ENCODE measurements at places on chromosomes 13 and 19.

- DNase-seq: no peak
Measured at GRCh38 chr13:35163674-35164073, 221.6 kb downstream of the NBEA start.

GRCh38 chr13:32022311-32022710 lies 9.3 kb upstream of the FRY start:
- DNase-seq: no peak

GRCh38 chr19:41934849-41935374 lies 6.7 kb upstream of the ERFL start:
- DNase-seq: no peak

DNA sequence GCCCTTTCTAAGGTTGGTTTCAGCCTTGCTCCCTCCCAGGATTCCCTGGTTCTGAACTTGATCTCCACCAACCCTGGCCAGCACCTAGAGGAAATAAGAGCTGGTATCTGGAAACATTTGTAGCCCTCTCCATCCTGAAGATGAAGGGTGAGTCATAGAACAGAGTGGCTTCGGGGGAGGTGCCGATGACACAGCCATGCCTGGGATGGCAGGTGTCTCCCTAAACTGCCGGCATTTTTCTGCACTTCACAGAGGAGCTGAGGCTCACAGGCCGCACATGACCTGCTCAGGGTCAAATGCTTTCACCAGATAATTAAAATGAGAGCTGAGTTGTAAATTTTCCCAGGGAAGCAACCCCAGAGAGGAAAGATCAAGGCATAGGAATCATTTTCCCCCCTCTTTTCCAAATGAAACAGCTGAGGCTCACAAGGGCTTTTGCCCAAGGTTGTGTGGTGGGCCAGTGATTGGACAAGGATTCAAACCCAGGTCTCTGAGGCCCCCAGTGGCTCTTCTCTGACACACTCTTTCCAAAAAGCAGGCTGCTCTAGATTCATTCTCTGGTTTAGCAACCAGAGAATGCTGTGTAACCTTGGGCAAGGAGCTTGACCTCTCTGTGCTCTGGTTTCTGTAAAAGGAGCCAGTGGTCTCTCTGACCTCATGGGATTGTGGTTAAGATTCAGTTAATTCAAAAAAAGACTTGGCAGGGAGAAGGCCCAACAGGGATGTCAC lies 1.2 kb upstream of the SLC25A42 start:
- no peak for DNase-seq

GRCh38 chr19:41785653-41786052 lies 10.7 kb upstream of the CEACAM3 start:
- no peak for DNase-seq

DNA sequence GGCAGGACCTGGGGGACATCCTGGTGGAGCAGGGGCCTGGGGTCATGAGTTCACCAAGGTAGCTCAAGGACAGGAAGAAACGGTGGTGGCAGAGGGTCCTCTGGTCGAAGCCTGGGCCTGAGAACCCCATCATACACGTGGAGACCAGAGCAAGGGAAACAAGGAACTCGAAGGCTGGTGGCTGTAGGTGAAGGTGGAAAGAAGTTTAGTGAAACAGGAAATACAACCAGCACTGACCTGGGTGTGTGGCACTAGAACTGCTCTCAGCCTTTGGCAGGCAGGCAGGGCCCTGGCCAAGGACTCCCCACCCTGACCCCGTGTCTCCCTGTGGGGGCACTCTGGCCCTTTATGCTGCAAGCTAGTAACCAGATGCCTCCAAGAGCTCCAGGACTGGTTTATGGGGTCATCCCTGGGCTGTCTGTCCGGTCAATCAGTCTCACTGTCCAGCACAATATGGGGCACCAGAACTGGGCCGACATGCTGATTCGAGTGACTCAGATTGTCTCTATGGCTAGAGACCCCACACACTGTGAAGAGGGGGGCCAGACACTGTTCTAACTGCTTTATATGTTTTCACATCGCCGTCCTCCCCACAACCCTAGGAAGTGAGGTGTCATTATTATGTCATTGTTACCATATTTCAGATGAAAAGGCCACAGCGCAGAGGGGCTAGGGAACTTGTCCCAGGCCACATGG lies 3.8 kb downstream of the COX6B2 start:
- DNase-seq: no peak

GRCh38 chr13:99022941-99023340 lies 45.1 kb upstream of the DOCK9 start:
- no peak for DNase-seq

GRCh38 chr13:98083507-98083906 lies 59.4 kb upstream of the FARP1 start:
- DNase-seq: no peak

- no peak for DNase-seq
Measured at GRCh38 chr13:92175330-92175729, 776.9 kb downstream of the GPC5 start.

DNA sequence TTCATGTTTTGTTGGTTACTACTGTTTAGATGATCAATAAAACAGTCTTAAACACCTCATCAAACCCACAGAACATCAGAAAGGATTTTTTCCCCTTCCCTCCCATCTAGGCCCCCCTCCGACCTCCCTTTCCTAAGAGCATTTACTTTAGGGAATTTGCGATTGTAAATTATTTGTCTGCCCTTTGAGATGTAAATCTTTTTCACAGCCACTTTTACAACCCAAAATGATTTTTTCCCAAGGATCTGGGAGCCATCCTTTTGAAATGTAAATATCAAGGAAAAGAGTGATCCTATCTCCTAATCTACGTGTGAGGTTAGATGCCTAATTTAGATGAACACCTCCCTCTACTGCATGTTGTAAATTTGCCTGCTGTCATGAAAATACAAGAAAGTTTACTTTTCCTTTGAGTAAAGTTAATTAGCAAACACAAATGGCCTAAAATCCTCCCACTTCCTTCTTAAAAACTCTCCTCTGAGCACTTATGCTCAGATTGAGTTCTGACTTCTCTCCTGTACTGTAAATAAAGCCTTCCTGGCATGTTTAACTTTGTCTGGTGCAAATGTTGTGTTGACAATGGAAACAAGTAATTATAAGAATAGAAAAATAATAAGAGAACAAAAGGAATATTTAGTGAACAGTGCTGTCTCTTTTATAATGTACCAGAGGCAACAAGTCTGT lies 1646.9 kb upstream of the SPRY2 start:
- DNase-seq: no peak

DNA sequence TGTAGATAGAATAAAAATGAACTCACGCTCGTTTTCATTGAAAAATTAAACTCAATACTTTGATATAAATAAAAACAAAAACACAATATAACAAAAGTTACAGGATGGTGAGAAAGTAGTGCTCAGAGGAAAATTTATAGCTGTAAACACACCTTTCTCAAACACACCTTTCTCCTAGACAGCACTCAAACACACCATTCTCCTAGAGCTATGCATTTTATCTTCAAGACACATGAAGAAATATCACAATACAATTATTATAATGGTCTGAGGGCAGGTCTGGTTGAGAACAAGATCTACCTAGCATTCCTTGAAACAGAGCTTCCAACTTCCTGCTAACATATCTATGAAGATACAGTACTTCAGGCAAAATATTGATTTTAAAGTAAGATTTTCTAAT lies 183.4 kb upstream of the NBEA start:
- no peak for DNase-seq

DNA sequence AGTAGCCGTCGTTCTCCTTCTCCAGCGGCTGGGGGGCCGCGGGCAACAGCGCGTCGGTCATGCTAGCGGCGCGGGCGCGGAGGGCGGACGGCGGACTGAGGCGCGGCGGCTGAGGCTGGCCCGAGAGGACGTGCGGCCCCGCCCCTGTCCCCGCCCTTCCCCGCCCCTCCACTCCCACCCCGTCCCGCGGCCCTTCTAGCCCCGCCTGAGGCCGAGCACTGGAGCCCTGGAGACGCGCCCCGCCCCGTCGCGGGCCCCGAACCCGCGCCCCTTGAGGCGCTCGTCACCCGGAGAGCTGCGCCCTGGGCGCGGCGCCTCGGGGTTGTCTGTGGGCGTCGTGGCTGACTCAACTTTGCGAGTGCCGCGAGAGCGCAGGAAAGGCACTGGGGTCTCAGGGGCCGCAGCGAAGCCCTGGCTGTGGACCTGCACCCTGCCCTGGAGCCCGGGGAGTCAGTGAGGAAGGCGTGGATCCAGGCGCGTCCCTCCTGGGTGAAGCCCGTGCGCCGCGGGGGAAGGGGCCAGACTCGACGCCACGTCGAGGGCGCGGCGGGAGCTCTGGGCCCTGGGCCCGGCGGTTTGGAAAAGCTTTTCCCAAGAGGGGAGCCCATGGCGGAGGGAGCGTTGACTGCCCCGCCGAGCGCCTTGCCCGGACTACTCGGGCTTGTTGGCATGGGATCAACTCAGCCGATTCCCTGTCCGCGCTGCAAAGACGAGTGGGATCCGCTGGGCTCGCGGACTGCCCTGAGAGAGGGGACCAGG lies at the start of gene RHPN2:
RHPN2 (minus strand) TSS at position 97 of the 759 bp plus-strand sequence; CDS start at position 61, 36 bp downstream.
- no peak for DNase-seq

- no peak for DNase-seq
Measured at GRCh38 chr13:40518481-40518882, 148.0 kb downstream of the FOXO1 start.

- no peak for DNase-seq
Measured at GRCh38 chr19:47266401-47266941, 8.2 kb upstream of the INAFM1 start.

DNA sequence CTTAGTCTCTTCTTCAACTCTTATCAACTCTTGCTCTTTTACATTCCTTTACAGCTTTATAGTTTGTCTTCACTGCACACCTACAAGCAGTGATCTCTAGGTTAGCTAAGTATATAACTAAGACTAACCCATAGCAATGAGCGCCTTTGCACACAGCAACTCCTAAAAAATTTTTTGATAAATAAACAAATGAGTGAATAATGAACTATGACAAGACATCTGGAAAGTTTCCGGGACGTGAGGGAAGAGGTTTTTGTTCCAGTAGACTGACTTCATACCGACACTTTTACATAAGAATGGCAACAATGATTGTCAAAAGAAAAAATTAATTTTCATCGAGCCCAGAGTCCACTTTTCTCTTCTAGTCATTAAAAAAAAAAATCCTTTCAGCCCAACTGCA lies 98.3 kb downstream of the ELF1 start:
- DNase-seq: no peak

DNA sequence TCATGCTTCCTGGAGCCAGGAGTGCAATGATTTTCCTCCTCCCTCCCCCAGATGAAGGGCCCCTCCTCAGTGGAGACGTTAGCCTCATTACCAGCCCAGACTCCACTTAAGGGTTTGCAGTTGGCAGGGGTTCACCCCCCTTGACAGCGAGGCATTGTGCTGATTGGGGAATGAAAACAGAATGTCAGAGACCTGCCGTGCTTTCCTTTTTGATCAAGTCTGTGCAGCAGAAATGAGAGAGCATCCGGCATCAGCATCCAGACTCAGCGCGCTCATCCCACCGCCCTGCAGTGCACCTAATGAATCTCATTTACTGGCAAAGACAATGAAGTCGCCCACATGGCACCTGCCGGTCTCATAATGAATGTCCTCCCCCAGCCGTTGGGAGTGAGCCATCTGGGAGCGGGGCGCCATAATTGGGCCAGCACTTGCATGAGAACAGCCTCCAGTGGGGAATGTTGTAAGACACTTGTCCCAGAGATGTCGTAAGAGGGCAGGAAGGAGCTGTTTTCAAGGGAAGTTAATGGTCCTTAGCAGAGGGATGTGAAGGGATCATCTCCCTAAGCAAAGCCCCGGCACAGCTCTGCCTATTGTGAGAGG lies 98.3 kb upstream of the UQCRFS1 start:
- no peak for DNase-seq

DNA sequence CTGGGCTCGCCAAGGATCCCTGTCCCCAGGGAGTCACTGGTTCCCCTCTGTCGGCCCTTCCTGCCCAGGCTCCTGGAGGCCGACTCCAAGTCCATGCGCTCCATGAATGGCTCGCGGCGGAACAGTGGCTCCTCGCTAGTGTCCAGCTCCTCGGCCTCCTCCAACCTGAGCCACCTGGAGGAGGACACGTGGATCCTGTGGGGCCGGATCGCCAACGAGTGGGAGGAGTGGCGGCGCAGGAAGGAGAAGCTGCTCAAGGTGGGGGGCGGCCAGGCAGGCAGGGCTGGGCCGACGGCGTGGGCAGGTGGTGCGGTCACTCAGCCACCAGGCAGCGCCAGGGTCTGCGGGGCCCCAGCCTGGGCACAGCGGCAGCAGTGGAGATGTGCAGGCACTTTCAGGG lies 17.6 kb downstream of the EVI5L start:
- no peak for DNase-seq

DNA sequence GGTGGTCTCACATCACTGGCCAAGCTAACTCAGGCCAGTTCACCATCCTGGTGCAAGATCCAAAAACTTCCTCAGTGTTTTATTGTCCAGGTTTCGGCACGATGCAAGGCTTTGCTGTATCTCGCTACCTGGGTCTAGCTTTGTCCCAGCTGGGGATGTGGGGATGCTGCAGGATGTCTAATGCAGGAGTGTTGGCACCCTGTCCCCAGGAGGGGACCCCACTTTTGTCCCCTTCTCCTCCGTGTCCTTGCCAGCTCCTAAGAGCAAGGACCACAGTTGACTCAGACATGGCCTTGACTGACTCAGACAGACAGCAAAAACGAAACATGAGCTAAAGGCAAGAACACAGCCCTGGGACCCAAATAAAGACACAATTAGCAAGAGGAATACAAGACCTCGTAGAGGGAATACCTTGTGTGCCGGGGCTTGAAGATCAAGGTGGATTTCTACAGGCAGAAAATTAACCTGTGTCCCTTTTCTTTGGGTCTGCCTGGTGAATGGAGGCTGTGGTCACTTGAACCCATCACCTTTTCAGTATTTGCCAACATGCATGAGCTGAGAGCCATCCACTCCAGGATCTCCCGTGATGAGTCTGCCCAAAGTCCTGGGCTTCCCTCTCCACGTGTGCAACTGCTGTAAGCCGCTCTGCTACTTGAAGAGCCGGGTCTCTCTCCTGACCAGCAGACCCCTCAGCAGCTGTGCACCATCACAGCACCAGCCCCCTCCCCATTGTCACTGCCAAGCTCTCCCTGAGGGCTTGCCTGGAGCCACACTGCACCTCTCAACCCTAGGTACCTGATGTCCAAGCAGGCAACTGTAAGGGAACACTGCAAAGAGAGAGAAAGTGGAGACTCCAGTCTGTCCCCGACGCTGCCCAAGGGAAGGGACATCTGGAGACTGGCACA lies 149.5 kb upstream of the ZNF507 start:
- DNase-seq: no peak

GRCh38 chr19:11096210-11096841 lies 7.1 kb downstream of the LDLR start:
- no peak for DNase-seq

DNA sequence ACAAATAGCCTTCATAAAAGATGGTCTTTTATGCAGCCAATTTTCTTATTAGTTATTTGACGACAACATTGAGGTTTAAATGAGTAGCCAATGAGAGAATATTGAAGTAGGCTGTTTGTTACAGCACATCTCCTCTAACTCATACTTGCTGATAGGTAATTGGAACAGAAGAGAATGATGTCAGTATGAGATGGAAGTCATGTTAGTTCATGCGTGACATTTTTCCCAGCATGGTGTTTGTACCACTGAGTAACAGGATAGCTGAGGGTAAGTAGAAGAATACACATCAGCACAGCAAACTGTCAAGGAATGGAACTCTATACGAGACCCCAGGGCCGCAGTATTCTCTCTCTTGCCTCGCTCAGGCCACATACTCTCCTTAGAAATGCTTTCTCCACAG lies 37.2 kb downstream of the COL4A2 start:
- DNase-seq: no peak
